ENCODE measurements at places on chromosomes 7 and 10. TPM values are rescaled to one million over a fixed set of nuclear protein-coding genes. Genes with fewer than 3 reads are reported as not detected.

- H3K4me3 ChIP-seq, result no peak overlapping the region
- H3K27ac ChIP-seq, result no peak overlapping the region
- DNase-seq, result no peak
- H3K36me3 ChIP-seq, result no peaks in the 10 kb centered on the region
Observed at GRCh38 chr7:94556028-94556427, 46.4 kb downstream of the CASD1 start.

- H3K36me3 ChIP-seq, result no peaks in the 10 kb centered on the region
- no peaks in the 10 kb centered on the region for H3K27me3 ChIP-seq
- H3K4me3 ChIP-seq, result no peak overlapping the region
- H3K27ac ChIP-seq, result no peak overlapping the region
- DNase-seq, result no peak
- H3K4me1 ChIP-seq, result no peaks in the 10 kb centered on the region
Observed at GRCh38 chr7:36732806-36733205, 8.5 kb upstream of the AOAH start.

GRCh38 chr10:49107887-49108267 is 7.4 kb downstream of the VSTM4 start:
- no peak overlapping the region for H3K27ac ChIP-seq
- no peak overlapping the region for H3K4me3 ChIP-seq
- H3K36me3 ChIP-seq, result no peaks in the 10 kb centered on the region
- H3K4me1 ChIP-seq, result peaks cover 10% of the 10 kb centered on the region
- no peaks in the 10 kb centered on the region for H3K27me3 ChIP-seq
- no peak for DNase-seq

- H3K27ac ChIP-seq, result no peak overlapping the region
- no peak overlapping the region for H3K4me3 ChIP-seq
- DNase-seq, result no peak
- no peaks in the 10 kb centered on the region for H3K27me3 ChIP-seq
- no peaks in the 10 kb centered on the region for H3K4me1 ChIP-seq
Observed at GRCh38 chr10:106435081-106435480, 729.4 kb downstream of the SORCS1 start.

- no peak for DNase-seq
- H3K36me3 ChIP-seq, result no peaks in the 10 kb centered on the region
- no peaks in the 10 kb centered on the region for H3K27me3 ChIP-seq
Observed at GRCh38 chr7:130135208-130136205, 65.2 kb downstream of the KLHDC10 start.

- DNase-seq, result no peak
- no peak overlapping the region for H3K27ac ChIP-seq
- H3K27me3 ChIP-seq, result peaks cover 3% of the 10 kb centered on the region
- no peaks in the 10 kb centered on the region for H3K36me3 ChIP-seq
- H3K4me1 ChIP-seq, result no peaks in the 10 kb centered on the region
Observed at GRCh38 chr10:121648059-121648458, 49.8 kb upstream of the FGFR2 start.

Gene FAM180A
- 11.9 TPM for total RNA-seq

Gene MMP21
- total RNA-seq, result 0.59 TPM
